ENCODE measurements at places on chromosomes 11 and 22.

DNA sequence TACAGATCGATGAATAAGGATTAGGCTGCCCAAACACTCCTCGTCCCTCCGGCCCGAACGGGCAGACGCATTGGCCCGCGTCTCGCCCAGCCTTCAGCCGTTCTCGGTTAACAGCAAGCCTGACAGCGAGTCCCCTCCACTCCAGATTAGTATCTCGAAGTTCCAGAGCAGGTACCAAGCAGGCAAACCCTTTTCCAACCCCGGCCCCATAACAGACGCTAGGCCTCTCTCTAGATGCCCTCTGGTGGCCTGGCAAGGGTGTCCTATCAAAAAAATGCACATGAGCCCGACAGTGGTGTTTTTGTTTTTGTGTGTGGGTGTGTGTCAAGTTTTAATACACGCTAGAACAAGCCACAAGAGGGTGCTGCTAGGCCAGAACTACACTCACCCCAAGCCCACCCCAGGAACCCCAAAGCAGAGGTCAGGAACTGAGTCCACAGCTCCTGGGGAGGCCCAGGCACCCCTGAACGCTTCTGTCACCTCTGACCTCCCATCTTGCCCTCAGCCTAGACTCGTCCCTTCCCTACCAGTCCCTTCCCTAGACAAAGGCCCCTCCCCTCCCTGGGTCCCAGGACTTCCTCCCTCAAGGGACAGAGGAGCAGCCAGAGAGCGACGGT, 658 bp upstream of the ARFGAP2 start:
- DNase-seq: peak; percentile 70

DNA sequence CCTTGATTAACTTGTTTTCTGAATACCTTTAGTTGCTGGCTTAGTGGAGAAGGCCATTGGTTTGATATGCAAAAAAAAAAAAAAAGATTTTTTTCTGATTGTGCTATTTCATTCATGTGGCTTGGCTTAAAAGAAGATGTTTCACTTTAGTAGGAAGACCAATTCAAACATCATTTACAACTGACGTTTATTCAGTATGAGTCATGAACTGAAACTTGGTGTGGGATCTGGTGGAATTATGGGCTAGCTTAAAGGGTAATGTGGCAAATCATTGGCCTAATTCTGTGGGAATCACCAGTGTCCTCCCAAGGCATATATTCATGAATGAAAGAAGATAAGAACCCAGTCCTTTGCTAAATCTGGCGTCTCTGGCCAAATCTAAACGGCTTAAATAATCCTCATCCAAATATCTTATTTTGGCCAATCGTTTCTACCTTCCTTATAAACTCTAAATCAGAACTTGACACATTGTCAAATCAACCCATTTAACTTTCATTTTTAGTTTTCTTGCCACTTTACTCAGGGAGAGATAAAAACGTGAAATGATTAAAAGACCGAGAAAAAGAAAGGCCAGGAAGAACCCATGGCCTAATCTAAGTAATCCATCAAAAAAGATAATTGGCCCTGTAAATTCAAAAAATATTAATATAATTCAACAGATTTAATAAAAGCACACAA, 77.0 kb downstream of the DDIAS start:
- no peak for DNase-seq

DNA sequence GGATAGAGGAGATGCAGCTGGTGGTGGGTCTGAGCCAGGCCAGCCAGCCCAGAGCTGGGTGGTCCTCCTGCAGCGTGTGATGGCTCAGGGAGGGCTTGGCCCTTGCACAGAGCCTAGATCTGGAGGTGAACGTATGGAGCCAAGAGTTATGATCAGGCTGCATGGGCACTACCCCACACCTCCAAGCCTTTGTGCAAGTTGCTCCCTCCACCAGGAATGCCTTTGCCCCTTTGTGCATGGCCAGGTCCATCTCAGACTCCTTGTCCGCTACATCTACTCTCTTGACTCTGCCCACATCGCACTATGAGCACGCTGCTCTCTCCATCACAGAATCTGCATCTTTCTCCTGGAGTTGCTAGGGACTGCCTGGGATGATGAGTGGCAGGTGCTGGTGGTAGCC, 895.7 kb downstream of the TBC1D22A start:
- no peak for DNase-seq

GRCh38 chr11:73152086-73152853, 10.2 kb upstream of the FCHSD2 start:
- DNase-seq: no peak

DNA sequence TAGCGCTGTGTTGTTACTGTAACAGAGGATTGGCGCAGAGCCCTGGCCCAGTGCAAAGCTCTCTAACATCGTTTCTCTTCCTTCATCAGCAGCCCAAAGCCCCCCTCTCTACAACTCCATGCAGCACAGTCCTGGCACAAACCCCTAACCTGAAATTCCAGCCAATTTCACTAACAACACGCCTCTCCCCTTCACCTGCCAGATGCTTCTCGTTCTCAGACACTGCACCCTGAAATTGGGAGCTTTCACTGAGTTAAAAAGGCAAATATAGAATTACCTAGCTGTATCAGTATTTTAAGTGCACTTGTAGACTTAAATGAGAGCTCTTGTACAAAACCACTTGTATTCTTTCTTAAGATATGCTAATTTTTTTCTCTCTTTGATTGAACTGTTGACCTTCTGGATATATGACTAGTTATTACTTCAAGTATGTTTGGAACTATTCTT, 16.3 kb downstream of the GRAP2 start:
- no peak for DNase-seq

- DNase-seq: no peak
These were observed 652.6 kb downstream of the METTL15 start for GRCh38 chr11:28760676-28761390.

DNA sequence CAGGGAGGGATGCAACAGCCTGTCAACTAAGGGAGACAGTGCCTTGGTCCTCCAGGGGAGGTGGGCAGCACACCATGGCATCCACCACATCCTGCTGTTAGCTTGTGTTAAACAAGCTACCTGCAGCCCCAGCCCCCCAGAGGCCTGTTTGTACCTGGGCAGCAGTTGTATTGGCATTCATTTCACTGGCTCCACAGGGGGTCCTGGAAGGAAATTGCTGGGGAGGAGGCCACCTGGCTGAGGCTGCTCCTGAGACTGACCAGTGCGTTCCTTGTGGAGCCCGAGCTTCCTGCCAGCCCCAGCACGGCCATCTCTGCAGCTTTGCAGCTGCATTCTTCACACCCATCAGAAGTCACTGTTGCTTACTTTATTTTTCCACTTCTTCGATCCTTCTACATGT, 479.9 kb downstream of the INSC start:
- no peak for DNase-seq

DNA sequence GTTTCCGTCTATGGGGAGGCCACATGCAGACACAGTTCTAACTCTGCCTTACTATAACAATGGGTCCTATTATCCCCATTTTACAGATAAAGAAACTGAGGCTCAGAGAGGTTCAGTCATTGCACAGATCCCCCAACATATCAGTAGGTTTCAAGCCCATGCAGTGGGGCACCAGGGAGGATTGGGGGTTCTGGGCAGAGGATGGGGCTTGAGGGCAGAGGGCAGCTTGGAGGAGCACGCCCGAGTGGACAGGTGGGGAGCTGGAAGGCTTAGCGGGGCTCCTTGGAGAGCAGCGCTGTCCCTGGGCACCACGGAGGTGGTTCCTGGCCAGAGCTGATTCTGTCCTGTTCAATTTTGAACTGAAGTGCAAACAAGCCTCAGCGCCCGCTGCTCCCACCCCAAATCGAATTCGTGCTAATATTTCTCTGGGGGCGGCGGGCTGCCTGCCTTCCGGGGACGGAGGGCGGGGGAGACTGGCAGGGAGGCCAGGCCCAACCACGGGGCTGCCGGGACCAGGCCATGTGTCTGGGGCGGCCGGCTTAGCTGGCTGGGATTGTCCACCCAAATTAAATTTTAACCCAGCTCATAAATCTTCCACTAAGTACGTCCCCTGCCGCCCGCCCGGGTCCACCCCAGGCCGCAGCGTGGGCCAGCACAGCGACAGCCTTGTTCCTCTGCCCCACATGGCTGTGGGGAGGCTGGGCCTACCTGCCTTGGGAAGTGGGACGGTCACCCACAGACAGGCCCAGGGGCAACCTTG, 49.4 kb downstream of the FLRT1 start:
- no peak for DNase-seq

- no peak for DNase-seq
These were observed 7.0 kb downstream of the EXPH5 start for GRCh38 chr11:108586600-108586999.

DNA sequence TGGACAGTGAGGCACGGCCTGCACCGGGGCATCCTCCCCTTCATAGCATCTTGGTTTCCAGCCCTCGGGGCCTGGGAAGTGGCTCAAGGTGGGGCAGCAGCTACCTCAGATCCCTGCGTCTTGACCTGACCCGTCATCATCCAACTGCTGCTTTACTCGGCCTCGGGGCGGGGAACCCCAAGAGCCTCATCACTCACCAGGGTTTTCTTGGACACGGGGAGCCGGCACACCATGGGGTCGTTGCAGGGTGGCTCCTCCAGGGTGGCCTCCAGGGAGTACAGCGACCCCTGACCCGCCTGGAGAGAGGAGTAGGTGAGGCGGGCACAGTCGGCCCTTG, 651 bp downstream of the CTSF start:
- DNase-seq: no peak

- no peak for DNase-seq
These were observed 746.4 kb downstream of the OPCML start for GRCh38 chr11:132785878-132786277.

DNA sequence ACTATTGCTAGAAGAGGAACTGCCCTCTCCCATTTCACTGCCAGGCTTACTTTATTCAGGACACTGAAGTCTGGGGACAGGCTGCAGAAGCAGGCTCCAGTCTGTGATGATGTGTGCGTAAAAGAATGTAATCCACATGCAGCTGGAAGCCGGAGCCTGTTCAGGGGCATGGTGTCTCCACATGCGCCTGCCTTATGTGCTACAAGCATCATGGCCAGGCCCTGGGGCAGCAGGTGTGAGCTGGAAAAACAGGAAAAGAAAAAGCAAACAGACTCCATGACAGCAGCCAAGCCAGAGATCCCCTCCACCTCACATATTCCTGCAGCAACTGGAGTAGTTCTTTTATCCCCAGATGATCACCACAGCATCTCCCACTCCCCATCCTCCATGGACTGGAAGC, 33.4 kb downstream of the ARFGAP2 start:
- DNase-seq: no peak

- DNase-seq: no peak
These were observed 124.2 kb downstream of the BRD1 start for GRCh38 chr22:49703505-49703904.

GRCh38 chr11:40819230-40819629, 640.2 kb downstream of the LRRC4C start:
- DNase-seq: no peak

GRCh38 chr11:64376071-64376470, 17.1 kb downstream of the RPS6KA4 start:
- DNase-seq: no peak

DNA sequence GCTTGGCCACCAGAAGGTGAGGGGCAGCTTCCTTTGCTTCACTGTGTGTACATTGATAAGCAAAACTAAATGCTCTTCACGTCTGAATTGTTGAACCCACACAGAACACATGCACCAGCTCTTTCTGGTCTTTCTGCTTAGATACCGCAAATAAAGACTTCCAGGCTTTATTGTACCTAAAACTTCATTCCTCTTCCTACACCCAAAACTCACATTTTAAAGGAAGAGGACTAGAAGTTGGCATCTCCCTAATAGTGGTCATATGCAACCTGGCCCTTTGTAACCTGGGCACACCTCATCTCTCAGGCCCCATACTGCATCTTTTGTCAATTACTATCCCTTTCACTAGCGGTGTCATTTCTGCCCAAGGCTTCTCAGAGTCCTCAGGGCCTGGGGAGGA, 5.9 kb downstream of the SLC17A6 start:
- no peak for DNase-seq

- DNase-seq: no peak
These were observed 59.4 kb upstream of the CHRM4 start for GRCh38 chr11:46450846-46451477.

DNA sequence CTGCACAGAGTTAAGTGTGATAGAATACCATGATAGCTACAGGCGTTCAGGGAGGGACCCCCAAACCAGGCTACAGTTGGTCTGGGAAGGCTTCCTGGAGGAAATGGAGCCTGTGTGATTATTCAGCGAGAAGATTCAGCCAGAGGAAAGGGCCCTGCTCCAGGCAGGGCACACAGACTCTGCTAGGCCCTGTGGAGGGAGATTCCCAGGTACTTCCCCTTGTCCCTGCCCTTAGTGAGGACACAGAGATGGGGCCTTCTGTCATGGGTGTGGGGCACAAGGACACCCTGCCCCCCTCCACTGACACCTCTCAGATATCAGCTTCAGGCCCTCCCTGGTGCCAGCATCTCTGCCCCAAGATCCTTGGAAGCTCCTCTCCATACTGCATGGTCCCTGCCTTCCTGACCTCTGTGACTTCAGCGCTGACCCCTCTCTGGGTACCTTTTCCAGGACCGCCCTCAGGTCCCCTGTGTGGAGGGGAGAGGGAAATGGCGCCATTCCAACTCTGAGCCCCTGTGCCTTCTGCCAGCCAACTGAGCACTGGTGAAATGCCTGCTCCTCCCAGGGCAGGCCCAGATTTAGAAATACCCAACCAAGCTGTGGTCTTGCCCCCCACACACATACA, 12.6 kb upstream of the POU2F3 start:
- no peak for DNase-seq

GRCh38 chr22:36245805-36246356, 6.6 kb upstream of the APOL2 start:
- no peak for DNase-seq

DNA sequence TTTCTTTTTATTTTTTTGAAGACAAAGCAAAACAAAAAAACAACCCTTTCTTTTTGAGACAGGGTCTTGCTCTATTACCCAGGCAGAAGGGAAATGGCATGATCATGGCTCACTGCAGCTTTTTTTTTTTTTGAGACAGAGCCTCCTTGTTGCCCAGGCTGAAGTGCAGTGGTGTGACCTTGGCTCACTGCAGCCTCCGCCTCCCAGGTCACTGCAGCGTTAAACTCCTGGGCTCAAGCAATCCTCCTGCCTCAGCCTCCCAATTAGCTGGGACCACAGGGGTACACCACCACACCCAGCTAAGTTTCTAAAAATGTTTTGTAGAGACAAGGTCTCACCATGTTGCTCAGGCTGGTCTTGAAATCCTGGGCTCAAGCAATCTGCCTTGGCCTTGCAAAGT, 124.6 kb downstream of the ABTB2 start:
- no peak for DNase-seq

GRCh38 chr11:62830904-62831519, 839 bp downstream of the STX5 start:
- no peak for DNase-seq
